Fibroblast of gingiva (primary cell): ENCODE measurements at places on chromosomes 1 and 21.

DNA sequence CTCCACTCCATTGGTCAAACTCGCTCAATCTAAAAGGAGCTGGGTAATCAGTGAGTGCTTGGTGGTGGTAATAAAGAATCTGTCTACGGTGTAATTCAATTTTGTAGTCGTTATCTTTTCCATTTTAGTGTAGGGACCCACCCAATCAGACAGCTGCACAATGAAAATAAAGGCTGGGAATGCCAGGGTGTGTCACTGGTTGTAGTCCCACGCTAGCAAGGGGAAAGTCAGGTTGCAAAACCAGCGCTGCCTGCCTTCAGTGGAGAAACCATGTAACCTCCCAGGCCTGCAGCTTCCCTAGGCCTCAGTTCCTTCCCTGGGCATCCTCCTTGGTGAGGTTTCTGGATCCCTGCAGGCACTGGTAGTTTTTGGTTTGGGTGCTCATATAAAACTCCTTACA is 49.4 kb upstream of the PPP2R5A start:
- no peak for DNase-seq

GRCh38 chr1:47416319-47417169 is 459 bp downstream of the FOXE3 start:
- no peak for DNase-seq

GRCh38 chr1:170225781-170226530 is 80.2 kb downstream of the NTMT2 start:
- peak; percentile 92 for DNase-seq

GRCh38 chr1:162136760-162137159 is 67.3 kb downstream of the NOS1AP start:
- DNase-seq = peak; percentile 50

DNA sequence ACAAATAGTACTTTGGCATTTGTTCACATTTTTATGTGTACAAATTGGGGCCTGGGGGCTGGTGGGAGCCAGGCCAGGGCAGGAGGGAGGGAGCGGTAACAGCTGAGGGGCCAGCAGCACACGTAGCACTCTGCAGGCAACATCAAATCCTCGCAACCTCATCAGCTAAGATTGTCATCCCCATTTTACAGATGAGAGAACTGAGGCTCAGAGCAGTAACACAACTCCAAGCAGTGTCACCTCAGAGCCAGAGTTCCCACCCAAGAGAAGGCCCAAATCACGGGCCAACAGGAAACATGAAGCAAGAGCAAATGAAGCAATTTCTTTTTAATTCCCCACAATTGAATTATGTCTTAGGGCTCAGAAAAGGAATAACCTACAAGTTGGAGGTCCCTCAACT is 14.1 kb downstream of the IFFO2 start:
- peak; percentile 28 for DNase-seq

GRCh38 chr1:220176540-220176939 is 82.6 kb downstream of the IARS2 start:
- DNase-seq = no peak
